ENCODE measurements at places on chromosomes 3 and 15.

GRCh38 chr3:43255662-43256061 lies 30.7 kb upstream of the SNRK start:
- DNase-seq, result no peak

GRCh38 chr3:196340466-196340865 lies 2.3 kb upstream of the TM4SF19 start:
- DNase-seq, result no peak

GRCh38 chr3:60080648-60081047 lies 1030.8 kb upstream of the CFAP20DC start:
- DNase-seq, result no peak

DNA sequence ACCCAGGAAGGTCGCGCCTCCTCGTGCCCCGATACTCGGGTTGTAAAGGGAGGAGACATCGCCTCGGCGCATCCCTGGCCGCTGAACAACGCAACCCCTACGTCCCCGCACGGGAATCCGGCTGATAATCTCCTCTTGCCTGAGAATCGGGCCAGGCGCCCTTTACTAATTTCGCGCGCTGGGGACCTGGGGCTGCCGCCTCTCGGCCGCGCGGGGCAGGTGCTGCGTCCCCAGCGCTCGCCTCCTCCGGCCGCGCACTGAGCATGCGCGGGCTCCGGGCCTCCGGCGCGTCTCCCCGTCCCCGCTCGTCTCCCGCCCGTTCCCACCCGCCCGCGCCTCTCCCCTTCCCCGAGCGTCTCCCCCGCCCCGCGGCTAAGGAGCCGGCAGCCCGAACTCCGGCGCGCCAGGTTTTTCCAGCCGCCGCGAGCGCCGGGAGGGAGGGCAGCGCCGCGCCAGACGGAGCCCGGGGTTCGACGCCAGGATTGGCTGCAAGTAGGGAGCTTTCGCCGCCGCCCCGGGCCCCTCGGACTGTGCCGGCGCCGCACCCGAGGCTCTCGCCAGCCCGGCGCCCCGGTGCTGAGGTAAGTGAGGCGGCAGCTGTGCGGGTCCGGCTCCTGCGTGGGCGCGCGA lies at the start of gene CNTN4:
Gene CNTN4 (plus strand): TSS at position 469 of the 630 bp plus-strand sequence.
- peak; percentile 72 for DNase-seq

DNA sequence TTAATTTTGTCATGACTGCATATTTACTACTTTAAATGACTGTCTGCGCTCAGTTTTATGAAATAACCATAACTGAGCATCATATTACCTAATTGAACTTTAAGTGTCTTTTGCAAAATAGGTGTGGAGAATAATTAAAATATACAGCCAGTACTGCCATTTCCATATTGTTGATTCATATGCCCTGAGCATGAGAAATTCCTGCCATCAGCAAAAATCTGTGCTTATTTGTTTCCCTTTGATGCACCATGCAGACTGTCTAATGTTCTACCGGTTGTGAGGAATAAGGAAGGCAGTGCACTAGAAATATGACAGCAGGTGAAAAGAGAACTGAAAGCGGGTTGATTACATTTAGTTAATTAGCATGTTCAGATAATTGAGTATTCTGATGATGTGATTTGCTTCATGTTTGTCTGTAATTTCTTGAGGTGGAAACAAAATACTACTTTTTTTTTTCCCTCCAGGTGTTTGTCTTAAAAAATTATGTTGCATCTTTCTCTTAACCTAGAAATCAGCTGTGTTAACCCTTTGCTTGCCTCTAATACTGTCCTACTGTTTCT lies 229.4 kb upstream of the AZI2 start:
- no peak for DNase-seq

GRCh38 chr3:12299026-12299425 lies 10.2 kb downstream of the PPARG start:
- no peak for DNase-seq

GRCh38 chr15:38707802-38708671 lies 143.4 kb upstream of the RASGRP1 start:
- DNase-seq, result peak; percentile 23

DNA sequence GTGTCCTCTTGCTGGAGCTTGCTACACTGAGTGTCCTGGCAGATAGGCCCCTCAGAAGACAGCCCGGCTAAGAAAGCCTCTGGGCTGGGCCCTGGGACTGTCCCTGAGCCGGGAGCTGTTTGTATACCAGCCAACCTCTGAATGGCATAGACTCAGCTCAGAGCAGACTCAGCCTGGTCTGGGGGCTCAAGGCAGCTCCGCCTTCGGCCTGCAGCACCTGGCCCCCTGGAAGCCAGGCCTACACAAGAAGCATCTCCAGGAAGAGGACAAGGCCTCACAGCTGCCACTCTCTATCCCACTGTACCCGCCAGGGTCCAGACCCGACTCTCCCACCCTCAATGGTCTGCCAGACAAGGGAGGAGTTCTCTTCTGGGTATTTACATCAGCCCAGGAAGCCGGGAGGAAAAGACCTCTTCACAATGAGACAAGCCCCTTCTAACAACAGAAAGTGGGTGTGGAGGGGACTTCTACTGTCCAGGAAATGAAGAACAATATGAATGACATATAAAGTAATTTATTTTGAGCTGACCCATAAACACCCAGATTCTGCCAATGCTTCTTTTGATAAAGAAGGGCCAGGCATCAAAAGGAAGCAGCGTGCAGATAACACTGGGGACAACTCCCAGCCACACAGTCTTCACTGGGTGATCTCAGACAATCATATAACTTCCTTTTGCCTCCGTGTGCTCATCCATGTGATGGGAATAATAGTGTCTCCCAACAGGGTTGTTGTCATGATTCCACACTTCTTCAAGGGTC lies 110.2 kb downstream of the TPRA1 start:
- DNase-seq, result no peak

- DNase-seq, result no peak
Observed at GRCh38 chr3:14274612-14274936, 96.0 kb downstream of the LSM3 start.

DNA sequence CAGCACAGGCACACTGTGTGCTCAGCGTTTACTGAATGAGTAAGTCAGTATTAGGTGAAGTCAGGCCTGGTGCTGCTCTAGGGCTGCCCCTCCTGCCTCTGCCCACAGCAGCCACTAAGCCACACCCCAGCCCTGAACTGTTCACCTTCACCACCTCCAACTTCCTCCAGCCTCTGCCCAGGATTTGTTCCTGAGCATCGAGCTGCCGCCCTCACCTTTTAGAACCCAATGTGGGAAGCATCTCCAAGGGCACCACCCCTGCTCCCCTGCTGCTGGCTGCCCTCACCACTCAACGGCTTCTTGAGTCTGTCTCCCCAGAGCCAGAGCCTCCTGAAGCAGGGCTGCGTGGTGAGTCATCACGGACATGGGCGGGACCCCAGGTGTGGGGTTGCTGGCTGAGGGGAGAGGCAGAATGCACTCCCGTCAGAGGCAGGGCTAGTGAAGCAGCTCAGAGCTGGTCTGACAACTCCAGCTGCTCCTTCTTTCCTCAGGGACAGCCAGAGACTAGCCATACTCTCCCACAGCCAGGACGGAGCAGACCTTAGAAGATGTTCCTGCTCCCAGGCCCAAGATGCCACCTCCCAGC lies 5.8 kb downstream of the HYAL2 start:
- peak; percentile 88 for DNase-seq

GRCh38 chr3:140019946-140020345 lies 85.0 kb downstream of the CLSTN2 start:
- no peak for DNase-seq

GRCh38 chr15:89665449-89666181 lies 10.3 kb upstream of the KIF7 start:
- DNase-seq, result no peak

DNA sequence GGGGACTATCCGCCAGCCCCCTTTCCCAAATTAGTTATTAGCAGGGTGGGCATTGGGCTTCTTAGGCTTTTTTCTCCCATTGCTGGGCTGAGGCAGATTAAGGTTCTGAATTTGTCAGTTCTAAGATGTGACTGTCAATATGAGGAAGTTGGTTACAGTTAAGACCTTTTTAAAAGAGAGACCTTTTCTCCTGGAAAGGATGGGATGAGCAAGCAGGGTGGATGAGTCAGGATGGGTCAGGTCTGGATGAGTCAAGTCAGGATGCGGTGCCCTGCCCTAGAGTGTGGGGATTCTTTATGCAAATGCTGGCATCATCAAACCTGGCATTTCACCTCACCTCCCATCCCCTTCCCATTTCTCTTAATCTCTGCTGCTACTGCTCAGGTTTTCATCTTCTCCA lies 1.9 kb downstream of the AEN start:
- no peak for DNase-seq

GRCh38 chr15:60396958-60397771 lies 621 bp downstream of the ANXA2 start:
- DNase-seq, result peak; percentile 69

DNA sequence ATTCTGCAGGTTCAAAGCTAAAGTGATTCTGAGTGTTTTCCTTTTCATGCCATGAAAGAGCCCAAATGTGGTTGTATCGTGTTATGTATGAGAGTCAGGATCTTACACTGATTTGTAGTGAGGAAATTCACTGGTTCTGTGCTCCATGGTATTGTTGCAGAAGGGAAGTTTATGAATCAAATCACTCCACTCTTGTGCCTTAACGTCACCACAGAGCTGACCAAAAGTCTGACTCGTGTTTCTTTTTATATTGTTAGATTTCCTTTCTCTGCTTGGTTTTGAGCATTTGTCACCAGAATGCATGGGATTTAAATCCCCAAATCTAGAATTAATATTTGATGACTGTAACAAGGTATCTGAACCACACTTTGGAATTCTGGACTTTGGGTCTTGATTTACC lies 29.1 kb upstream of the SLC30A4 start:
- no peak for DNase-seq

DNA sequence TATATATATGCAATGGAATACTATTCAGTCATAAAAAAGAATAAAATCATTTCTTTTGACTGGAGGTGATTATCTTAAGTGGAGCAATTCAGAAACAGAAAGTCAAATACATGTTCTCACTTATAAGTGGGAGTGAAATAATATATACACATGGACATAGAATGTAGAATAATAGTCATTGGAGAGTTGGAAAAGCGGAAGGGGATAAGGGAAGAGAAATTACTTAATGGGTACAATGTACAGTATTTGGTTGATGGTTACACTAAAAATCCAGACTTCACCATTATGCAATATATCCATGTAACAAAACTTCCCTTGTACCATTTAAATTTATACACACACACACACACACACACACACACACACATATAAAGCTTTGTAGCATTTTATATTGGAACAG lies 84.3 kb downstream of the RAP2B start:
- no peak for DNase-seq

DNA sequence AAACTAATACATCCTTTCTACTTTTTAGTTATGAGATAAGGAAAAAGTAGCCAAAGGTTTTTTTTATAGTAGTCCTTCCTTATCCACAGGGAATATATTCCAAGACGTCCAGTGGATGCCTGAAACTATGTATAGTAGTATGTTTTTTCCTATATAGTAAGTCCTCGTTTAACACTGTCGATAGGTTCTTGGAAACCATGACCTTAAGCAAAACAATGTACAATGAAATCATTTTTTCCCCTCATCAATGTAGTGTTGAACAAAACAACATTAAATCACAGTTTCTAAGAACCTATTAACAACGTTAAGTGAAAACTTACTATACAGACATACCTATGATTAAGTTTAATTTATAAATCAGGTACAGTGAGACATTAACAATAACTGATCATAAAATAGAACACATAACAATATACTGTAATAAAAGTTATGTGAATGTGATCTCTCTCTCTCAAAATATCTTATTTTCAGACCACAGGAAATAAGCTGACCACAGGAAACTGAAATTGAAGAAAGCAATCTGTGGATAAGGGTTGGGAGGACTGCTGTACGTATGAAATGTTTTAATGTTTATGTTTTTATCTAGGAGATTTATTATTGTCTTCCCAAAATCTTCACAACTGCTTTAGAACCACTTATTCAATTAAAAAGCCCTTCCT lies 20.6 kb downstream of the COPS2 start:
- DNase-seq, result no peak

- DNase-seq, result no peak
Observed at GRCh38 chr15:62083194-62084154, 16.7 kb downstream of the C2CD4A start.

GRCh38 chr3:171026597-171027293 lies at the start of gene SLC2A2:
Gene SLC2A2, minus strand, starts transcription at chr3:171026720. Its CDS starts 50 bp downstream, at chr3:171026670.
- no peak for DNase-seq

DNA sequence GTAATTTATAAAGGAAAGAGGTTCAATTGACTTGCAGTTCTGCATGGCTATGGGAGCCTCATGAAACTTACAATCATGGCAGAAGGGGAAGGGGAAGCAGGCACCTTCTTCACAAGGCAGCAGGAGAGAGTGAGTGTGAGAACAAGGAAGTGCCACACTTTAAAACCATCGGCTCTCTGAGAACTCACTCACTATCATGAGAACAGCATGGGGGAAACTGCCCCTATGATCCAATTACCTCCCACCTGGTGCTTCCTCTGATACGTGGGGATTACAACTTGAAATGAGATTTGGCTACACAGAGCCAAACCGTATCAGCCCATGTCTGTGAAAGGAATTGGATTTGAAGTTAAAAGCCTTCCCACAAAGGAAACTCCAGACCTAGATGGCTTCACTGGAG lies 39.1 kb downstream of the TKT start:
- no peak for DNase-seq

GRCh38 chr3:169835533-169835932 lies 22.8 kb upstream of the LRRC34 start:
- DNase-seq, result no peak

- no peak for DNase-seq
Observed at GRCh38 chr3:111723293-111724215, 128.4 kb upstream of the ZBED2 start.

GRCh38 chr3:3772338-3772737 lies 26.9 kb upstream of the LRRN1 start:
- no peak for DNase-seq

- DNase-seq, result no peak
Observed at GRCh38 chr3:58161435-58162398, 49.1 kb downstream of the DNASE1L3 start.
